ENCODE measurements at places on chromosomes 5 and 9.

DNA sequence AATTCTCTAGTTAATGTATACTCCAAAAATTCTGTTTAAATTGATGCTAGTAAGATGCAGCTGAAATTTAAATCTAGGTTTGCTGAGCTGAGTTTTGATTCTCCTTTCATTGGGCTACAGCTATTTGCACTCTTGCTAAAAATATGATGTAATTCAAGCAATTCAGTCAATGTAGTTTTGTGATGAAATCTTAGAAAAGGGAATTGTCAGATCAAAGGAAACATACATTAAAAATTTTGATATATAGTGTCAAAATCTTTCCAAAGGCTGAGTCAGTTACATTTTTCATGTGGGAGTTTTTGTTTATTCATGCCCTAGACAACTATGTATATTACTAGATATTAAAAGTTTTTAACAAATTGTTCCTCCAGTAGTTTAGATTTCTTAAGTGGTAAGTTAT lies 334.9 kb upstream of the DAB2 start:
- DNase-seq = no peak

- DNase-seq = no peak
Measured at GRCh38 chr5:157203417-157203816, 22.8 kb downstream of the ITK start.

DNA sequence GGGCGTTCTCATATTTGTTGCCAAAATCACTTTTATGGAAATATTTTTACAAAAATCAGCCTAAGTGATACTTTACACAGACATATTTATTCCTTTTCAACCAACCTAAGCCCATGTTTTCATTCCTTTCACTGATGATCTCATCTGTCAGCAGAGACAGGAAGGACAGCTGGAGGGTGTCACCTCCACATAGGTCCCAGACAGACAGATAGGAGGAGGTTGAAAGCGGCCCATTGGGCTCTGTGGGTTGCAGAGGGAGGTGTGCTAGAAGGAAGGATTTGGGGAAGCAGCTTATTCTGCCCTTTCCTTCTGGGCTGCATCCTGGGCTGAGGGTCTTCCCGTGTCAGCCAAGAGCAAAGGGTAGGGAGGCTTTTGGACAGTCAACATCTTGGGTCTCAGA lies 26.0 kb upstream of the SEMA4D start:
- peak; percentile 48 for DNase-seq

DNA sequence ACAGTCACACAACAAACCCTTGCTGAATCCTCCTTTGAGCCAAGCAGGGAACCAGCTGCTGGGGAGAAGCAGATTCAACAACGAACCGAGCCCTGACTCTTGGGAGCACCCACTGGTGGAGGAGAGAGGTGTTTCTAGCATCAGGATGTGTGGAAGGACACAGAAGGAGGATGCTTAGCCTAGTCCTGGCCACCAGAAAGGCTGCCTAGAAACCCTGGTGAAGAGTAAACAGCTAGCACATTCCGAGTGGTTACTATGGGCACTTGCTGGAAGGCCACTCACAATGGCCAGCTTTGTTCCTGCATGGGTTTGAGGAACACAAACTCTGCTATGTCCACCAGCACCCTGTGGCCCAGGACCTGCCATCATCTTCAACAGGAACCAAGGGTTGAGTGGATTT lies 1.8 kb downstream of the TIFAB start:
- DNase-seq = no peak

GRCh38 chr9:137174722-137175293 lies 3.0 kb upstream of the TMEM210 start:
- DNase-seq = no peak

GRCh38 chr9:131658377-131659129 lies 81.3 kb downstream of the RAPGEF1 start:
- DNase-seq = no peak

GRCh38 chr9:38443181-38443580 lies 18.9 kb upstream of the IGFBPL1 start:
- no peak for DNase-seq

- DNase-seq = peak; percentile 29
Measured at GRCh38 chr9:87662808-87663528, 63.0 kb upstream of the CTSL start.

Data from T-helper 9 cell (primary cell).